Osteoblast (primary cell): ENCODE measurements at places on chromosomes 7 and 10. TPM values are rescaled to one million over a fixed set of nuclear protein-coding genes. Genes with fewer than 3 reads are reported as not detected.

Gene SMKR1
- 0.72 and 0.88 TPM in 2 replicates for total RNA-seq

Gene APBB1IP
- 14.8 and 29.8 TPM in 2 replicates for total RNA-seq

Gene TRIM50
- total RNA-seq, result not detected in 2 replicates

Gene HKDC1
- 0.29 and 2.9 TPM in 2 replicates for total RNA-seq

Gene GPR26
- not detected in 2 replicates for total RNA-seq

Gene BTBD16
- total RNA-seq, result not detected in 2 replicates

Gene OR9A2
- total RNA-seq, result not detected in 2 replicates

- no peak for DNase-seq
Observed at GRCh38 chr7:154546946-154547587, 455.9 kb downstream of the PAXIP1 start.

GRCh38 chr7:1237704-1238255 is 5.1 kb downstream of the UNCX start:
- no peak for DNase-seq

DNA sequence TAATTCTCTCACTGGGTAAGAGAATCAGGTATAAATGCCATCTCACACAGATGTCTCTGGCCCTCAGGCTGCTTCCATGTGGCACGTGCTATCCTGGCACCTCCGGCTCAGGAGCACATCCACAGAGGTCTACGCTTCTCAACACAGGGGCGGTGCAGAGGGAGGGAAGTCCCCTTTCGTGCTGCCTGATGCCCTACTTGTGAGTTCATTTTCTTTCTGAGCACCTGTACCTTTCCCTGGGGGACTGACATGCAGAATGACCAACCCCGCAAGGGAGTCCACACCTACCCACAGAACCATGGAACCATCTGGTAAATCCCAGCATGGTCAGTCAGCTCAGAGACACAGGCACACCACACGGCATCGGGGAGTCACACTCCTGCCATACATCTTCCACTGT is 99.0 kb upstream of the SAMD8 start:
- DNase-seq, result no peak

GRCh38 chr10:86333826-86334487 is 32.6 kb downstream of the GRID1 start:
- DNase-seq, result no peak

- DNase-seq, result no peak
Observed at GRCh38 chr7:13024121-13024674, 336.8 kb downstream of the ARL4A start.

DNA sequence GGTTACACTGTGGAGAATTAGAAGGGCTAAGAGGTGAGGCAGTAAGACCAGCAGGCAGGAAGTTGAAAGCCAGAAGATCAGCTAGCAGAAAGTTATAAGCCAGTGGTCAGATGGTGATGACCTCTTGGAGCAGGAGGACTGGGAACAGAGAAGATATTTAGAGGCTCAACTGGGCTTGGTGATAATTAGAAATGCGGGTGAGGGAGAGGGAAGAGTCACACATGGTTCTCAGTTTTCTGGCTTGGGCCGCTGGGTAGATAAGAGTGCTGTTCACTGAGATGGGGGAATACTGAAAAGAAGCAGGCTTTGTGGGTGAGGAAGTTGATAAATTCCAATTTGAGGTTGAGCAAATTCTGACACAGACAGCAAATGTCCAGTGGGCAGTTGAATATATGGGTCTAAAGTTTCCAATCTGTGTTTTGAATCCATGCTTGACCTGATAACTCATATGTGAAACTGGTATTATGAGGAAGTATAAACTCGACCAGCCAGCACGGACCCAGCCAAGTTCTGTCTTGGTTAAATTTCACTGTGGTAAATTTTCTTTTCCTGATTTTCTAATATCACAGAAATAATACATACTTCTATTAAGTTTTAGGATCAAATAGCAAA is 22.7 kb downstream of the LSMEM1 start:
- no peak for DNase-seq

GRCh38 chr10:51488766-51489408 is 210.5 kb downstream of the CSTF2T start:
- DNase-seq, result peak; percentile 5

DNA sequence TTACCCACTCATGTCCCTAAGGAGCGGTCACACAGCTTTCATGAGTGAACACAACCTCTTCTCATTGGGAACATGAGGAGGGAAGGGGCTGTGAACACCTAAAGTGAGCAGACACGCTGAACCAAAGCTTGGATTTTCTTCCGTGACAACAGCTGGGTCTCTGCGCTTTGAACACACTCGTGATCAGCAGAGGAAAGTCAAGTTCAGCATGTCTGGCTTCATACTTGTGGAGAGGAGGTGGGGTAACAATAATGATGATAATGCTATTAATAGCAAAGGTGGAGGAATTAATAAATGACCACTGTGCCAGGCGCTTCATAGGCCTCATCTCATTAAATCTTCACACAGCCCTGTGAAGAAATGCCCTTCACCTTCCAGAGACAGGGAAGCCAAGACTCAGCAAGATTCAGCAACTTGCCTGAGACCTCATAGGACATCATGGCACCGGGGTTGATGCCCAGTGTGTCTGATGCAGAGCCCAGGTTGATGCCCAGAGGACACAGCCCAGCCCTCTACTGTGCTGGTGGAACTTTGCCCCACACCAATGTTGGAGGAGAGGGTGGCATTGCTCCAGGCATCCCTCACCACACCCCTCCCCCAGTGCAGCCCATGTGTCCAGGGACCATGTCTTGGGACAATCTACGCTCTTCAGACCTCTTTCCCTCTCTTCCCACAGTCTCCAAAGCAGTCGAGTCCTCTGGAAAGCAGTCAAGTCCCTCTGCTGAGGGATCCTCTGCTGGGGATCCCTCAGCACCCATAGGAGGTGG is 40.6 kb downstream of the GSDME start:
- DNase-seq, result no peak

DNA sequence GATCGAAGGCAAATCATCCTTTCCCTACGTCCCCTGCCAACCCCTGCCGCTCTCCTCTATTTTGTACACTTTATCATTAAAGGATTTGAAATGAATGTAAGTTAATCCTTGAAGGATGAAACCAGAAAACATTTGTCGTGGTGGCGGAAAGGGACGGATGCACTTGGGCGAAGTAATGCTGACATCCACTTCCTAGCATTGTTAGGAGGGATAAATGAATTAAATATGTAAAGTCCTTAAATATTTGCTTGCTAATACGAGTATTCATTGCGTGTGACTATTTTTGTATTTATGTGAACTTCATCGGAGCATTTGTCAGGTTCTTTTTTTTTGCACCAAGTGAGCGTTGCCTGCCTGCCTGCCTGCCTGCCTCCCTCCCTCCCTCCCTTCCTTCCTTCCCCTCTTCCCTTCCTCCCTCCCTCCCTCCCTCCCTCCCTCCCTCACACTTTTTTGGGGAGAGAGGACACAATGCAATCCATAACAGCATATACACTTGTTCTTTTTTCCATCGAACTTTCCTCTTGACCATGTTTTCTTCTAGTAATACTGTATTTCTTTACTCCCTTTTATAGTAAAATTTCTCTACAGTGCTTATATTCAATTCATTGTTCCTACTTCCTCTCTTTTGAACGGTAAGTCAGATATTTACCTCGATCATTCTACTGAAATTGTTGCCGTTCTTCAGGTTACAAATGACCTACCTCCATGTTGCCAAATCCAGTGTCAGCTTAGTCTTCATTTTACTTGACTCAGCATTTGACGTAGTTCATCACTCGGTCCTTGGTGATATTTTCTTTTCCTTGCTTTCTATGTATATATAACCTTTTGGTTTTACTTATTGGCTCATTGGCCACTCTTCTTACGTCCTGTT is 831 bp downstream of the CCDC7 start:
- DNase-seq, result peak; percentile 14

GRCh38 chr10:71998840-71999194 is 34.6 kb downstream of the CHST3 start:
- DNase-seq, result peak; percentile 97

GRCh38 chr7:95907337-95907736 is 135.0 kb downstream of the DYNC1I1 start:
- DNase-seq, result no peak

DNA sequence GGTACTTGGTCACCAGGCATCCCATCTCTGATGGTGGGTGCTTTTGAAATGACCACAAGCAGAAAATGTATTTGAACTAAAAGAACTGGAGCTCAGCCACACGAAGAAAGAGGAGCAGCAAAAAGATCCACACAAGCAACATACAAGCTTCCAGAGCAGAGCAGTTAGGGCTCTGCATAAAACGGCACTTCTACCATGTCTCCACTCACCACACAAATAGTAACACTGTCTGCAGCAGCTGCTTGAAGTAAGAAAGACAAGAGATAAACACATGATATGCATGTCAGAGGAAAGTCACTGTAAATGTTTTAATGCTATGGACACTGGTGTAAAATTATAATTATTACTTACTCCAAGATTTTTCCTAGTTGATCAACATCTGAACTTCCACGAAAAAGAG is 32.5 kb upstream of the FAM133B start:
- DNase-seq, result no peak

DNA sequence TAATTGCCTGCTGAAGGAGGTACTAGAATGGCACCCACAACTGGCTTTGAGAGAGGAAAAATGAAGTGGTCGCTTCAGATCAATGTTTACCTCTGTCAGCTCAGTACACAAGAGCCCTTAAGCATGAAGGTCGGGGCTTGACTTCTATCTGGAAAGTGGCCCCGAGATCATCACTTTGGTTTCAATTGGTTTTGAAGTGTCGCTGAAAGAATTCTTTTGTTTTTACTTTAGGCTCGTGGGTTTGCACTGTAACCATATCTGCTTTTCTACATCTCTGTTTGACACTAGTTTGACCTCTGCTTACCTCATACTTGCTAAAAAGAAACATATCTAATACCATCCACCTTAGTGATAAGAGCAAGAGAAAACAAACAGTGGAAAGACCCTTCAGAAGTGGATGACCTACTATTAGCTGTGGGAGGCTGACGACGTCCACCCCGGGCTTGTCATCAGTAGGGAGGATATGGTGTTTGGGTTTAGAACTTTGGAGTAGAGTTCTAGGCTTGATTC is 361.8 kb downstream of the GATA3 start:
- DNase-seq, result no peak

DNA sequence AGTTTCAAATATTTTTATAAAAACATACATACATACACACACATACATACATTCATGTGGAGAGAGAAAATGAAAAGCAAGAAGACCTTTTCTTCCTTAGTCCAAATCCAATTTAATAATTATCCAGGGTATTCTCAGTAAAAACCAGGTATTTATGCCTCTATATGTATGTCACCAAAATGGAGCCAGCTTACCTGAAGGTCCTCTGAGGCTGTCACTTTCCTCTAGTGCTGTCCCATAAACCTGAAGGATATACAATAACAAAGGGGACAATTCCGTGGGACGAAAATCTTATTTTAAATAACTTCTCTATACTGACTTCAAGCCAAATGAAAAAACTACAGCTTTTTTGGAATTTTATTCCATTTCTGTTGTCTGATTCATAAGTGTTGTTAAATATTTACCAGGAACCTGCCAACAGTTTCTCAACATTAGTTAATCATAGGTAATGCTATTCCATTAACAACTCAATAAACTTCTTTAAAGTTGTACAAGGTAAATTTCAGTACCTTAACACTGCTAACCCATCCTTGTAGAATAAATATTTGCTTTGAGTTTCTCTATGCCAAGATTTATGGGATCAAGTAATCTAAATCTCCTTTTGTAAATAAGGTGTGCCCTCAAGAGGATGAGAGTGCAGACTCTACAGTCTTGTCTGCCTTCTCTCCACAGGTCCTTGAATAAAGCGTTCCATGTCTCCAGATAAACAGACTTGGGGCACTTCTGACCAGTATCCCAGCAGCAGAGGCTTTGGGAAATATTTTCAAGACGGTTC is 260.3 kb downstream of the AHR start:
- no peak for DNase-seq

DNA sequence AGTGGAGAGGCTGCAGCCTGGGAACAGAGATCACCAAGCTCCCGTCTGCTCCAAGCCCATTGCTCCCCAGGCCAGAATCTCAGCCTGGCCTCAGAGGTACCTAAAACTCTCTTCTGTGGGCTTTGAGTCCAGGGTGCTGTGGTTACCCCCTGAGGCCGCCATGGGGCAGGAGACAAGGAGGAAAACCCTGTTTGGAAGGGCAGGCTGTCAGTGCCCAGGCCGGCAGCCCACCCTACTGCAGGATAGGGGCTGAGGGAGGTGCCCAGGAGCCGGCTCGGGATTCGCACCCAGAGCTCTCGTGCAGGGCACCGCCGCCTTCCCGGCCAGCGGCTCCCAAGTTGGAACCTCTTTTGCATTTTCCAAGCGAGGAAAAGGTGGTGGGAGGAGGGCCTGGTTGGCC is 24.5 kb downstream of the UNCX start:
- DNase-seq, result no peak

DNA sequence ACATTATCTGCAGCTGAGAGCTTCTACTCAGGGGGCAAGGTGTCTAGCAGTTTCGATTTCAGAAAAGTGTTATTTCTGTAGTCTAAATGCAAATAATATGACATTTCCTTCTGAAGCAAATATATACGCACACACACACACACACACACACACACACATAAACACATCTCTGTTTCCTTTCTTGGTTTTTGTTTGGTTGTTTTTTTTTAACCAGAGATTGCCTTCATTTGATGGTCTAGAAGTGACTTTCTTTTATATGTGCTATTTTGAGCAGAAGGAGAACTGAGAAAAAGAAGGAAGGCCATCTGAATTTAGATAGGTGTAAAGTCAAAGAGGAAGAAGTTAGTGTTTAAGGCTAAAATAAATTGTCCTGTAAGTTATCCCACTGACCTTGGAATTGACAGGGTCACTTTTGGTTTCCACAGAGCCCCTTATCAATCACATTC is 142.2 kb downstream of the TRIL start:
- no peak for DNase-seq

- DNase-seq, result no peak
Observed at GRCh38 chr10:64873959-64874358, 1352.8 kb downstream of the REEP3 start.

DNA sequence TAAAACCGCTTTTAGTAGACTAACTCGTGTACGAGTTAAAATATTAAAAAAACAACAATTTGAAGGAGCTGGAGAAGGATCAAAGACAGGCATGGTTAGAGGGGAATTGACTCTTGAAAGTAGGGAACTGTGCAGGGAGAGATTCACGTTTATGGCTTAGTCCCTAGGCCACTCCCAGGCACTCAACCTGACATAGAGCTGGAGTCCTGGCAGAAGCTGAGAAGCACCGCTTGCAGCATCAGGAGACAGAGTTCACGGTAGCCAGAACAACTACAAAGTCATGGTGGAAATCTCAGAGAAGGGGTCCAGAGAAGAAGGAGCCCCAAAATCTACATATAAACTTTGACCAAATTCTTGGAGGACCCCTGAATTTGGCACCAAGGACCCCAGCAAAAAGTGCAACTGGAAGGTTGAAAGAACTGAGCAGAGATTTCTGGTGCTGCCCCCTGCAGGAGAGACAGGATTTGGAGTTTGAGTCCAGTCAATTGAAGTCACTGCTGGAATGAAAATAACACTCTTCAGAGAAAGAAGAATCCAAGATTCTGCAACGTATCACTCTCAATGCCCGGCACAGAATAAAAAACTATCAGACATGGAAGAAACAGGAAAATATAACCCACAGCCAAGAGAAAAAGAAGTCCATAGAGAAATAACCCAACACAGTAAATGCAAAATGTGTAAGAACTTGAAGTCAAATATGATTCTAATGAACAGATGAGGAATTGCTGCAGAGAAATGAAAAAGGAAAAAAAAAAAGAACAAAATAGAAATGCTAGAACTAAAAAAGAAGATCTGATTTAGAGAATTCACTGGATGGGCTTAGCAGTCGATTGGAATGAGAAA is 493.3 kb upstream of the PODXL start:
- no peak for DNase-seq
